ENCODE measurements at places on chromosomes 1 and 21.

DNA sequence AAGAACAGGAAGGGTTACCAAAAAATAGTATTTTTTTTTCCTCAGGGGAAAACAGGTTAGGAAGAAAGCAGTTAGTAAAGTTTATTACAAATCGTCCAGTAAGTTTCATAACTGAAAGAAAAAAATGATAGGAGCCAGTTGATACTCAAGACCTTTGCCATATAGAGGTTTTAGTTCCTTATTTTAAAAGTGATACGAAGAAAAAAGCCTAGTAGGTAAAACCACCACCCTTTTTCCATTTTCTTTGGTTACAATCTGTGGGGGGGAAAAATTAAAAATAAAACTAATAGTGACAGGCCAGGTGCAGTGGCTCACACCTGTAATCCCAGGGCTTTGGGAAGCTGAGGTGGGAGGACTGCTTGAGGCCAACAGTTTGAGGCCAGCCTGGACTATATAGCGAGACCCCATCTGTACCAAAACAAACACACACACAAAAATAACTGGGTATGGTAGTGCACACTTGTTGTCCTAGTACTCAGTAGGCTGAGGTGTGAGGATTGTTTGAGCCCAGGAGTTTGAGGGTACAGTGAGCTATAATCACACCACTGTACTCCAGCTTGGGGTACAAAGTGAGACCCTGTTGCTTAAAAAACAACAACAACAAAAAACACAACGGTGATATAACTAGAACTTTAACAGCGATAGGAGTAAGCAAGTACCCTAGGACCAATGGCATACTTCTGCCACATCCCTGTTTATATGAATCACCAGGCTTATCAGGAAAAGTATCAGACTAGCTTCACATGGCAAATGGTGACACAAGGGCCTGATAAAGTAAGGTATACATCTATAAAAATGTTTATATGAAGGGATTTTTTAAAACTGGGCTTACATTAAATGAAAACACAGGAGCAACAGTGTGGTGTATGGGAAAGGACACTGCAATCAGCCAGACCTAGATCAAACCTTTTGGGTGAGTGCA is 5.4 kb downstream of the TMEM59 start:
- no peak for DNase-seq

DNA sequence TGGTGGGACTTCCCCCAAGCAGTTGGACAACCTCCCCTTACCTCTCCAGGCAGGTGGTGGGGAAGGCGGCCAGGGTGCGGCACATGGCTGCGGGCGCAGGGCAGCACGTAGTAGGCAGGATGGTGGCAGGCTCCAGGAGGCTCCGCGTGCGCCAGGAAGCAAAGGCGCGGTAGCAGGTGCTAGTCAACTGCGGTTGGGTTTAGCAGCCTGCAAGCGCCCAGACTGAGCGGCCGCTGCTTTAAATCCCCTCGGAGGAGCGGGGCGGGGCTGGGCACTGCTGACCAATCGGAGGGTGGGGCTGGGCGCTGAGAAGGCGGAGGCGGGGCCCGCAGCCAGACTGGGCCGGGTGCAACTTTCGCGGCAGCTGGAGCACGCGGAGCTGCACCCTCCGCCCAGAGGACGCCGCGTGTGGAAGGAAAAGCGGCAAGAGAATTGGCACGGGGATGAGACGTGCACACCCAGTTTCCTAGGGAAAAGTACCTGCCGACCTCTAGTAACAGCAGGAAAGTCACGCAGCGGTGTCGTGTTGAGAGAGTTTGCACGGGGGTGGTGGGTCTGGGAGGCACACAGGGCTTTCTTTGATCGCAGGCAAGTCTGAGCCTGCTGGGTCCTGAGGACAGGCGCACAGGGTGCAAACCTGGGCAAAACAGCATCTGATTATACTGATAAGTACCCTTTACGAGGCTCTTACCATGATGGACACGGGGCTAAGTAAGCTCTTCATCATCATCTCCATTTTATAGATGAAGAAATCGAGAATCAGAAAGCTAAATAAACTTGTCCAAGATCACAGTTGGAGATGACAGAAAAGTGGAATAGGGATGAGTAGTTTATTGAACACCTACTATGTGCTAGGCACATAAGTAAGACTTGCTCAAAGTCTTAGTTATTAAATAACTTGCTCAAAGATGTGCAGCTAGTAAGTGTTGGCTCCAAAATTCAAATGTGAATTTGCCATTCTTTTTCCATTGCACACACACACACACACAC is at the start of gene RGS16:
RGS16 (minus strand) TSS at position 215 of the 990 bp plus-strand sequence; CDS start at position 85, 130 bp downstream.
- peak; percentile 97 for DNase-seq

DNA sequence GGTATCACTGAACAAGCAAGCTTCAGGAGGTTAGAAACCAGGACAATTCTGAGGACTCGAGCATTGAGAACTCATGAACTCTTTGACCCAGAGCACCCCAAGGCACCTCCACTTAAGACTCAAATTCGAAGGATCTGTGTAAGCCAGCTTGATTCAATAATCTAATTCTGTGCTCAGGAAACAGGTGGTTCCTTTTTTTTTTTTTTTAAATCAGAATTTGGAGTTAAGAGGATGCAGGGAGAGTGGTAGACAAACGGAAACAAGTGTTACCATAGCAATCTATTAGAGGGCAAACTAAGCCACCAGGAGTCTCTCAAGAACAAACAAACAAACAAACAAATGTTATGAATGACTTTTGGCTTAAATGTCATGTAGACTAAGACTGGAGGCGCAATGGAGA is 53.8 kb upstream of the DPH5 start:
- DNase-seq = no peak

DNA sequence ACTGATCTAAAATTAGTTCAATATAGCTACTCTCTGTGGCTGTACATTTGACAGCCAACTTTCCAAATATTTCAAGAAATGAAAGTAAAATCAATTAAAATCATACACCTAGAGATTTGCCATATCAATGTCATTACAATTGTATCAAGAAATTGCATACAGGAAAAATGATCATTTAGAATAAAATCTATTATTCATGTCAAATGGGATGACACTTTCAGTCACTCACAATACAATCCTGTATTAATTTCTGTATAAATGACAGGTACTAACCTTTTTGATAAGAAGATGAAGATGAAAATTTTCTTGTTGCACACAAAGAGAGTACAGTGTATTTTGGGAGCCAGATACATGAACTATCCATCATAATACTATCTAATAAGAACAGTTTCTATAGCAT is 1588.9 kb upstream of the PRMT6 start:
- no peak for DNase-seq

DNA sequence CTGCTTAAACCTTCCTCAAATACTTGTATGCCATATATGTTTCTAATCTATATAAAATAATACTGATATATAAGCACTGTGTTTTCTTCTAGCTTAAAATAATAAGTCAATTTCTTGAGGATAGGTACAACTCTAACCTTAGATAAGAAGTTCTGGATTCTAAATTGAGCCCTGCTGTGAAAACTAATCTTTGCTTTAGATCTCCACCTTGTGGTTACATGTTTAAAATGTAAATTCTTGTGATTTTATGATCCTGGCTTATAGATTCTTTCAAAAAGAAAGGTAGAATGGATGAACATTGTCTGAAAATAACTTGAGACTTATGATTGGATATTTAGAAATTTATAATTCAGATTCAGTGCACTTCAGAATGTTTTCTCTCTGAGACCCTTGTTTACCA is 38.9 kb upstream of the HMCN1 start:
- no peak for DNase-seq

GRCh38 chr1:117967881-117968280 is 38.3 kb downstream of the WDR3 start:
- no peak for DNase-seq

GRCh38 chr1:157369808-157370521 is 182.3 kb downstream of the FCRL5 start:
- DNase-seq = peak; percentile 73

DNA sequence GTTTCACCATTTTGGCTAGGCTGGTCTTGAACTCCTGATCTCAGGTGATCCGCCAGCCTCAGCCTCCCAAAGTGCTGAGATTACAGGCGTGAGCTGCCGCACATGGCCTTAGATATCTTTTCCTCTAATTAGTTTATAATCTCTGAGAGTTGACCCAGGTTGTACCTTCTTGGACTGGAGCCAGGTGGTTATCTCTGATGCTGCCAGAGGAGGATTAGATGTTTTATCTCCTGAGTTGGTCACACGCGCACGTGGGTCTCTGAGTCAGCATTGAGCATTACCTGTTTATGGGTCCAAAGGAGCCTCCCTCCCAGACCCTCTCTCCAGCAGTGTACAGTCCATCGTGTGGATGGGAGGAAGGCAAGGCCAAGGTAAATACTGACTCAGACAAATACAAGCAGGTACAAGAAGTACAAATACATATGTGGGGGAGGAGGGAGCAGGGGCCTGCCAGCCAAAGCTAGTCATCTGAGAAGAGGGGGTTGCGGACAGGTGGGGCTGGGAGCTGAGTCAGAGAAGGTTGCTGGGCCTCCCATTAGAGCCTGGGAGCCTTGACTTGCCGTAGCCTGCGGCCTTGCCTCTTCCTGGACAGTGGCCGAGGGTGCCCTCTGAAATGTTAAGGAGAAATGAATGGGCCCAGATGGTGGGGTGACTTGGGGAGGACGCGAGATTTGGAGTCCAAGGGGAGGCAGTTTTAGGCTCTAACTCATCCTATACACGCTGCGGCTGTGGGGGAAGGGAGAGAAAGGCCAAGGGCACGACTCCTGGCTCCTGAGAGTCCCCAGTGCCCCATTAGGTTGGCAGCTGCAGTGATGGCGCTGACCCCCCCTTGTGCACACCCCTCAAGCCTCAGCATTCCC is 13.1 kb downstream of the IL6R start:
- DNase-seq = no peak

DNA sequence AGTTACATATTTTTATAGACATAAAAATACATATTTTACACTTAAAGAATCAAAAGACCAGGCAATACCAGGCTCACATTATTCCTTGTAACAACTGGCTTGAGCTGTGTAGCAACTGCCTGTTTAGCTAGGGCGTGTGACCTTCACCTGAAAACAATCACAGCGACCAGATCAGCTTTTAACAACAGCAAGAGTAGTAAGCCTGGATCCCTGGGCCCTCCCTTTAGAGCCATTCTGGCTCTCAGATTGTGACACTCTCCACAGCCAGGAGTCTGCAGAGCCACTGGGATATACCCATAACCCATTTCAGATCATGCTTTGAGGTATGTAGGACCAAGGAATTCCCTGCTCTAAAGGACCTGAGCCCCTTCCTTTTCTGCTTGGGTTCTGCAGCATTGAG is 29.4 kb upstream of the GNG4 start:
- DNase-seq = no peak

GRCh38 chr1:229104654-229105053 is 166.3 kb upstream of the RAB4A start:
- DNase-seq = no peak

DNA sequence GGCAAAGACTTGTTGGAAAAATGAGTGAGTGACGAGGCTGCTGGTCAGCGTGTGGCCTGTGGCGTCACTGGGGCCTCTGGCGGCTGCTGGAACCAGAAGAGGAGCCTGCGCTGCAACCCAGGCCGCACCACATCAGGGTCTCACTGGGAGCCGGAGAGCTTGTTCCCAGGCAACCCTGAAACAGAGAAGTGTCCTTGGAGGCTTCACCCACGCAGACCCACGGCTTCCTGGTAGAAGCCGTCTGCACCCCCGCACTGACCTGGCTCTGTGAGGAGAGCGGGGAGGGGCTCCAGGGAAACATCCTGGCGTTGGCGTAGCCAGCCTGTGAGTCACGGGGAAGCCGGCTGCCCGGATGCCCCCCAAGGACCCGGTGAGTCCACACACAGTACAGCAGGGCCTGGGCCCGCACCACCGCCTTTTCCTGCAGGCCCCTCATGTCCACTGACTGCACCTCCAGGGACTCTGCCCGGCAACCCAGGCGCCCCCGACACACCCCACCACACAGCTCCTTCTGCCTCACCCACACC is 57.4 kb downstream of the COL6A1 start:
- peak; percentile 99 for DNase-seq

DNA sequence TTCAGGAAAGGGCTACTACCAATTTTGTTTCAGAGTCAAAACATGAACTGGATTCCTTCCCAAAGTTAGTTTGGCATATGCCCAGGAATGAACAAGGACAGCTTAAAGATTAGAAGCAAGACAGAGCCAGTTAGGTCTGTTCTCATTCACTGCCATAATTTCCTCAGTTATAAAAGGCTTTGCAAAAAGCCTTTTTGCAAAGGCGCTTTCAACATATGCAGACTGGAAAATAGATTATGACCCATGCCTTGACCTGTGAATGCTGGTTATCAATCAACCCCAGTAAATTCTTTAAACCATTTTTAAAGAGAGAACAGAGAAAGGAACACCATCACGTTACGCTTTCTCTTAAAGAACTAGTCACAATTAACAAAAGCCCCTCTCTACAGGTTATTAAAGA is 1.7 kb upstream of the FRRS1 start:
- no peak for DNase-seq

DNA sequence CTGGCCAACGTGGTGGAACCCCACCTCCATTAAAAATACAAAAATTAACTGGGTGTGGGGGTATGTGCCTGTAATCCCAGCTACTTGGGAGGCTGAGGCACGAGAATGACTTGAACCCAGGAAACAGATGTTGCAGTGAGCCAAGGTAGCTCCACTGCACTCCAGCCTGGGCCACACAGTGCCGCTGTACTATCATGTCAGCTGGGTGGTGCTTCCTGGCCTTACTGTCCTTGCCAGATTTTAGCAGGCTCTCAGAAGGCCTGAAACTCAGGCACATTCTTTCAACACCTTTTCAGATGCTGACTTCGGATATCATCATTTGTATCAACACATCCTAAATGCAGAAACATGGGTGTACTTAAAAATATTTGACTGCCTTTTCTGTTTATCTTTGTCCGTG is 31.6 kb upstream of the NBL1 start:
- DNase-seq = no peak
